ENCODE measurements at places on chromosomes 12 and 14. TPM values are rescaled to one million over a fixed set of nuclear protein-coding genes. Genes with fewer than 3 reads are reported as not detected.

Gene LHX5
- polyA plus RNA-seq, result not detected

Gene CACNA1C
- polyA plus RNA-seq, result not detected

Gene KRT79
- 0.23 TPM for polyA plus RNA-seq

Gene HOXC13
- polyA plus RNA-seq, result 0.28 TPM

Gene MGST1
- polyA plus RNA-seq, result 74.9 TPM

Gene GPR84
- not detected for polyA plus RNA-seq

Gene PCED1B
- polyA plus RNA-seq, result 6.6 TPM

Gene MIP
- polyA plus RNA-seq, result not detected

Gene PWP1
- polyA plus RNA-seq, result 76.7 TPM

Gene MED13L
- 26.8 TPM for polyA plus RNA-seq

Gene ARMH4
- polyA plus RNA-seq, result 0.07 TPM

Gene OTX2
- not detected for polyA plus RNA-seq

Gene CLEC14A
- not detected for polyA plus RNA-seq

Gene C14orf132
- 0.04 TPM for polyA plus RNA-seq

Gene SLC25A47
- polyA plus RNA-seq, result not detected

Gene A2ML1
- 0.11 TPM for polyA plus RNA-seq

Gene MYH7
- polyA plus RNA-seq, result not detected

Gene STAB2
- polyA plus RNA-seq, result not detected

Gene GRIP1
- 0.67 TPM for polyA plus RNA-seq

Gene GPX2
- not detected for polyA plus RNA-seq

Gene PLEKHD1
- not detected for polyA plus RNA-seq

Gene NEDD1
- 7.5 TPM for polyA plus RNA-seq

Gene EFS
- 0.01 TPM for polyA plus RNA-seq

Gene WBP11
- polyA plus RNA-seq, result 15.2 TPM

Gene SCN8A
- polyA plus RNA-seq, result 0.07 TPM

Gene CARMIL3
- polyA plus RNA-seq, result 0.07 TPM

Gene CDCA3
- 80.3 TPM for polyA plus RNA-seq

Gene CLEC1B
- not detected for polyA plus RNA-seq

Gene ARL1
- polyA plus RNA-seq, result 83.8 TPM

Gene TMEM106C
- 61.5 TPM for polyA plus RNA-seq

Gene SERPINA5
- polyA plus RNA-seq, result not detected

Gene LIN7A
- not detected for polyA plus RNA-seq

Gene GNS
- polyA plus RNA-seq, result 10.2 TPM

Gene CD69
- polyA plus RNA-seq, result 52.2 TPM

Gene HHIPL1
- not detected for polyA plus RNA-seq

Gene MUCL1
- not detected for polyA plus RNA-seq

Gene CLEC9A
- not detected for polyA plus RNA-seq

Gene BCL11B
- polyA plus RNA-seq, result not detected

Gene GYS2
- not detected for polyA plus RNA-seq

Gene ZDHHC17
- polyA plus RNA-seq, result 31.9 TPM

Gene KLRC2
- not detected for polyA plus RNA-seq

Gene SLC2A13
- polyA plus RNA-seq, result 5.6 TPM

Gene EGLN3
- 6.7 TPM for polyA plus RNA-seq

Gene COL2A1
- 0.46 TPM for polyA plus RNA-seq

Gene PROX2
- polyA plus RNA-seq, result not detected

Measured in K562 (cell line).